ENCODE measurements at places on chromosomes 12 and 14. TPM values are rescaled to one million over a fixed set of nuclear protein-coding genes. Genes with fewer than 3 reads are reported as not detected.

Gene LRRK2
- polyA plus RNA-seq = 2.8 TPM

Gene RASSF8
- polyA plus RNA-seq = 20.2 TPM

GRCh38 chr12:115857160-115857920, 420.2 kb downstream of the MED13L start:
- H3K27me3 ChIP-seq = peaks cover 2% of the 10 kb centered on the region
- no peak overlapping the region for H3K27ac ChIP-seq
- H3K36me3 ChIP-seq = no peaks in the 10 kb centered on the region
- no peak for DNase-seq
- no peaks in the 10 kb centered on the region for H3K4me1 ChIP-seq

DNA sequence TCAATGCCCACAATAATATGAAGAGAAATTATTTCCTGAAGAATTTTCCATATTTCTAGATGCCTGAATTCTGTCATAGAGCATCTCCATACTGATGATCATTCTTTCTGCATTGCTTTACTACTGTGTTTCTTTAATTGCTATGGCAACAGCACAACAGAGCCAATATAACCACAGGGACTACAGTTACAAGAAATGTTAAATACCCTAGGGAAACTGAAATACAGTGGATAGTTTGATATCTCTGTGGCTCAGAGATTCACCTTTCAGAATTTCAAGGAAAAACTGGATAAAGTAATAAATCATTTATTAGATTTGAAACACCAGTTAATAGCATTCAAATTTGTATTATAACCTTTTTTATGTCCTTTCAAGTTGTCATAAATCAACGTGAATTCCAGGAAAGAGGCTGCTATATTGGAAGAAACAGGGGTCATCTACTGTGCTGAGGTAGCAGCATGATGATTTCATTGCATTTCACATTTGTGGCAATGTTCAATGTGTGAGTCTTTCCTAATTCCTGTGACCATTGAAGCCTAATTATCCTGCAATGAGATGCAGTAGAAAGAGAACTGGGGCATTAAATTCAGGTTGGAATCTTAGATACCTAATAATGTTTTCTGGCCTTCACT, 267.1 kb downstream of the LRFN5 start:
- no peaks in the 10 kb centered on the region for H3K4me1 ChIP-seq
- H3K36me3 ChIP-seq = no peaks in the 10 kb centered on the region
- no peak overlapping the region for H3K27ac ChIP-seq
- H3K4me3 ChIP-seq = no peak overlapping the region
- no peak for DNase-seq

DNA sequence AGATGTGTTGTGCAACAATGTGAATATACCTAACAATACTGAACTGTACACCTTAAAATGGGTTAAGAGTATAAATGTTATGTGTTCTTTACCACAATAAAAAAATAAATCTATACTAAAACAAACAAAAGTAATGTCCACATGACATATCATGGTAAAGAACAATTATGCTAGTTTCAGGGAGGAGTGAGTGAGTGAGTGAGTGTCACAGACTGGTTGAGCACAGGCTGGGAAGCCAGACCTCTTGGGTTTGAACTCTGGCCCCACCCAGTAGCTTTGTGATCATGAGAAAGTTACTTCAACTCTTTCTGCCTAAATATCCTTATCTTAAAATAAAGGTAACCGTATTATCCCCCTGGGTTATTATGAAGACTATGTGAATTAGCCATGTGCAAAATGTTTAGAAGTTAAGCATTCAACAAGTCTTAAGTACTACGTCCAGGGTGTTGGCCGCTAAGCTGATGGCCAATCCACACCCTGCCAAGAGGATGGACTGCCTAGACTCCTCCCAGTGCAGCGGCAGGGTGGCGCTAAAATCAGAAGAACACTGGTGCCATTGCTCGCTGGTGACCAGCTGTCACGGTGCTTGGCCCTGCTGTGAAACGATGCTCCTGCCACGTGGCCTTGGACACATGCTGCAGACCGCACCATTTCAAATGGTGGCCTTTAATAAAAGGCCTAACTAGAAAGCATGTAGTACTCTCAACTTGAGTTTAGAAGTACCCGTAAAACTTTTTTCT, 7.3 kb downstream of the SLC2A13 start:
- no peaks in the 10 kb centered on the region for H3K36me3 ChIP-seq
- no peaks in the 10 kb centered on the region for H3K27me3 ChIP-seq
- H3K4me1 ChIP-seq = peaks cover 17% of the 10 kb centered on the region
- no peak for DNase-seq

Gene RHEBL1
- polyA plus RNA-seq = 0.79 TPM

DNA sequence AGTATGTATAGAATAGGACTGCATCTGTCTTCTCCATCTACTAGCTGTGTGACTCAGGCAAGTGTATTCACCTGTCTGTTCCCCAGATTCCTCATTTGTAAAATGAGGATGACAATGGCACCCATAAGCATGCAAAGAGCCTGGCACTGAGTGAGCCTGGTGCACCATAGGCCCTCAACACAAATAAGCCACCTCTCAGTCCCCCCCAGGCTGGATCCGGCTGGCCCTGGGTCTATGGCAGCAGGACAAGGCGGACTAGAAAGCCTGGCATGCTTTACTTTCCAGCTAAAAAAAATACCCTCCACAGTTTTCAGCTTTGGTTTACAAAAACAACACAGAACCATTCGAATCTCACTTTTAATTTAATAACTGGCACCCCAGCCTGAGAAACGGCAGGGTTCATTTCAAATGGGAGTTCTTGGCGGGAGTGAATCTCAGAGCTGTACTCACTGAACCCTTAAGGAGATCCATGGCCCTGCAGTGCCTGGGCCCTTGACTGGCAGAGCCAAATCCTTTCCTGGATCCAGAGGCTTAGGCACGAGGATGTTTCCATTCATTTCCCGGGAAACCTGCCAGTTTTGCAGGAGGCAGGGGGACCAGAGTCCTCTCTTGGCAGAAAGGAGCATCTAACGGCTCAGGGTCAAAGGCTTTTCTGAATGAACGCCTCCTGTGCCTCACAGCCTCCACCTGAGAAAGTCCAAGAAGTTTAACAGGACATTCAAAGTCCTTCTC, 17.7 kb downstream of the SYNE3 start:
- no peak for DNase-seq
- no peak overlapping the region for H3K4me3 ChIP-seq
- H3K36me3 ChIP-seq = no peaks in the 10 kb centered on the region
- peaks cover 8% of the 10 kb centered on the region for H3K4me1 ChIP-seq
- H3K27ac ChIP-seq = no peak overlapping the region
- no peaks in the 10 kb centered on the region for H3K27me3 ChIP-seq

Gene SAMD4A
- 17.7 TPM for polyA plus RNA-seq

DNA sequence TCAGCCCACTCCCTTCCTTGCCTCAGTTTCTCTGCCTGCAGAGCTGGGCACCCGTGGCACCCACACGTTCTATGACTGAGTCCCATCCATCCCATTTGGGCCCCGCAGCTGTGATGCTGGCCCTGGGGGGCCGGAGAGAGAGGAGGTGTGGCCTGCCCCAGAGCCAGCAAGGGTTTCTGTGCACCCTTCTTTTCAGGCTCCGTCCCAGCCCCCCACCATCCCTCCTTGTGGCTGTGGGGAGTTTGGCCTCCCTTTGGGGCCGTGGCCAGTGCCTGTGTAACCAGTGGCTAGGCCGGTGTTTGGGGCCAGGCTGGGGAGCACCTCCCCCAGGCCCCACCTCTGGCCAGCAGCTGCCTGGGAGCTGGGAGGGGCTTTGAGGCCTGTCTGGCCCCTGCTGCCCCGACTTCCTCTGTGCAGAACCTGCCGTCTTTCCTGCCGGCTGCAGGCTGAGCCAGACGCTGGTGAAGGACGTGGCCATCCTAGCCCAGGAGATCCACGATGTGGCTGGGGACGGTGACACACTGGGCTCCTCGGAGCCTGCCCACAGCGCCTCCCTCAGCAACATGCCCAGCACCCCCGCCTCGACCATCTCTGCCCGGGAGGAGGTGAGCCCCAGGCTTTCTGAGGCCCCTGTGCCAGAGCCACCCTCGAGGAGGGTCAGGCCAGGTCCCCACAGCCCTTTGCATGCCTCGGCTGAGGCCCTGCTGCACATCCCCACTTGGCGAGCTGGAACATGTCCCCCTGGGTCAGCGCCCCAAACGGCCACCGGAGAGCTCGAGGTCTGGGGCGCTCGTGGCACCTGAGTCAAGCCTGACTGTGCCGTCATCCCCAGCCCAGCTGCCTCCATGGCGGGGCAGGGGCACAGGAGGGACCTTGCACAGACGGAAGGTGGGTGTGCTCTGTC, 27.7 kb downstream of the CEP170B start:
- peaks cover 23% of the 10 kb centered on the region for H3K36me3 ChIP-seq
- no peaks in the 10 kb centered on the region for H3K27me3 ChIP-seq
- no peak overlapping the region for H3K4me3 ChIP-seq
- H3K4me1 ChIP-seq = no peaks in the 10 kb centered on the region

DNA sequence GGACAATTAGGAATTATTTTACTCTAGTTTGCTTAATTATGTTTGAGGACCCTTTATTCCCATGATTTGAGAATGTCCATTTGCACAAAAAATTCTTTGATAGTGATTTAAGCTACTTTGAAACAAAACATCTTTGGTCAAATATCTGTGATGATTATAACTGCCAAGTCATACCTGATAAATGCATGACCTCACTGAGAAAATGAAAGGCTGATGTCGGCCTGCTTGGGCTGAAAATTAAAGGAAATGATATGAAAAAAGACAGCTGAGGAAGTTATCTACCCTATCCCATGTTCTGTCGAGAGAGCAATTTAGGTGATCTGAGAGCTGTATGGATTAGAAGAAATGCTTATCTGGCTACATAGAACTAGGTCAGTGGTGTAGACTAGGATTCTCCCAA, 43.6 kb downstream of the ATL1 start:
- no peaks in the 10 kb centered on the region for H3K27me3 ChIP-seq
- DNase-seq = no peak
- H3K27ac ChIP-seq = no peak overlapping the region
- no peaks in the 10 kb centered on the region for H3K36me3 ChIP-seq

DNA sequence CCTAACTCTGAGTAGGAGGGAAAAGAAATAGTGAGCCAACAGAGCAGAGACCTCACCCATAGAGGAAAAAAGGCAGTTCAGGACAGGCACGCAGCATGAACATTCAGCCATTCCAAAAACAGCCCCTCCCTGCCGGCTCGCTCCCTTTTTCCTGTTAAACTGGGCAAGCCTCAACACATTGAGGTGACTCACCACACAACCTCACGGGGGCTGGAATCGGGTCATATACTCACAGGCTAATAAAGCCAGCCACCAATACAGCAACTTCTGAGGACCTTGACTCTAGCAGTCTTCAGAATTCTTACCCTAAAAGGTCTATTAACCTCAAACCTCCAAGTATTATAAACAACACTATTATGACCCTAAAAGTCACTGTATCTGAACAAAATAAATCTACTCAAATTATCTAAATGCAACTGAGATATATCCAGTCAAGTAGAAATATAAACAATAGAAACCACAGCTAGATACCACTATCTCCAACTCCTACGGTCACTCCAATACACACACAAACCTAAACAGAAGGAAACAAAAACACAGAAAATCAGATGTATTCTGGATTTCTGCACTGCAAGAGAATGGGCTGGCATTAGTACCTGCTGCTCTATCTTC, 6.3 kb downstream of the YBX3 start:
- H3K27me3 ChIP-seq = no peaks in the 10 kb centered on the region
- no peak overlapping the region for H3K4me3 ChIP-seq
- H3K4me1 ChIP-seq = no peaks in the 10 kb centered on the region

Gene PTPRB
- 7.2 TPM for polyA plus RNA-seq

DNA sequence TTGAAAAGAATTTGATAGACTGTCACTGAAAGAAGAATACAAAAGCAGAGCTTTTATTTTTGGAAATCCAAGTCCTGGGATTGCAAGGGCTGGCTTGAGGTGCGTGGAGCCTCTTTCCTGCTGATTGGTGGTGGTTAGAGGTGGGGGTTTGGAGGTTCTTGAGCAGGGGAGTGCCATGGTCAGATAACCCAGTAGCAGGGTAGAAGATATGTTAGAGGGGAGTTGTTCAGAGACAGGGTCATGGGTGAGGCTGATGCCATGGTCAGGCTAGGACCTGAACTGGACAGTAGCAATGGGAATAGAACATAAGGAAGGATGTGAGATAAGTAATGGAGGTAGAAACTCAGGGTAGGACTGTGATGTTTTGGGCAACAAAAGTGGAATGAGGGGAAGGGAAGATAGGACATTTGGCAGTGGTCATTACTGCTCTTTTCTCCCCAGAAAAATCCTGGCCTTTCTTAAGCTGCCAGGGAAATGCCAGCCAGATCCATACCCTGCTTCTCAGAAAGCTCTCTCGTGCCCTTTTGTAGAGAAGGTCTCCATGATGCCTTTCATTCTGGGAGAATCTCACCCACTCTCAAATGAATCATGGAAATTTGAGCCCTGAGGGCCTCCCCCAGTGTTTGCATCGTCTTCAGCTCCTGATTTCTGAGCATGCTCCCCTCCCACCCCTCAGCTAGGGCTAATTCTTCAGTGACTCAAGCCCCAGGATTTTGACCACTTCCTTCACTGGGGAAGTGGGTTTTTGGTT, 9.5 kb downstream of the EMP1 start:
- no peak for DNase-seq
- no peak overlapping the region for H3K4me3 ChIP-seq
- no peak overlapping the region for H3K27ac ChIP-seq
- peaks cover 13% of the 10 kb centered on the region for H3K4me1 ChIP-seq
- H3K36me3 ChIP-seq = no peaks in the 10 kb centered on the region

Gene CCND2
- polyA plus RNA-seq = 108 TPM

GRCh38 chr12:54460317-54460923, 13.0 kb downstream of the GTSF1 start:
- H3K36me3 ChIP-seq = no peaks in the 10 kb centered on the region
- H3K4me3 ChIP-seq = no peak overlapping the region
- no peak for DNase-seq

GRCh38 chr14:104874571-104875411, 9.7 kb downstream of the CEP170B start:
- peaks cover 17% of the 10 kb centered on the region for H3K36me3 ChIP-seq
- H3K27me3 ChIP-seq = no peaks in the 10 kb centered on the region
- no peak overlapping the region for H3K4me3 ChIP-seq
- peaks cover 7% of the 10 kb centered on the region for H3K4me1 ChIP-seq
- H3K27ac ChIP-seq = no peak overlapping the region
- no peak for DNase-seq

Gene PAX9
- 0.06 TPM for polyA plus RNA-seq

Gene LRRC10
- polyA plus RNA-seq = not detected

DNA sequence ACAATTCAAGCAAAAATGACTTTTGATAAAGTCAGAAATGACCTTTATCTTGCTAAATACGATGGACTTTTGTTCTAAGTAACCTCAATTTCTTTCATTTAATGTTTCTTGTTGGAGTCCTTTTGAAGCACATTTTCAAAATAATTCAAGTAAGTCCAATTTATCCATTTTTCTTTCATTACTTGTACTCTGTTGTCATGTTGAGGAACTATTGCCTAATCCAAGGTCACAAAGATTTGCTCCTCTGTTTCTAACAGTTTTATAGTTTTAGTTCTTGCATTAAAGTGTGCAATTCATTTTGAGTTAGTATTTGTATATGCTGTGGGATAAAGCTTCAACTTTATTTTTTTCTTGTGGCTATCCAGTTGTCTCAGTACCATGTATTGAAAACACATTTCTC, 66.7 kb downstream of the CCER1 start:
- no peaks in the 10 kb centered on the region for H3K36me3 ChIP-seq
- no peaks in the 10 kb centered on the region for H3K27me3 ChIP-seq
- no peak for DNase-seq
- no peak overlapping the region for H3K27ac ChIP-seq
